ENCODE measurements at places on chromosomes 13 and 19. TPM values are rescaled to one million over a fixed set of nuclear protein-coding genes. Genes with fewer than 3 reads are reported as not detected.

The FGF22 gene
- total RNA-seq: 0.22 TPM

The ZNF541 gene
- total RNA-seq: 0.87 TPM

The PDX1 gene
- total RNA-seq: not detected

The CTXN1 gene
- 0.96 TPM for total RNA-seq

The PARP4 gene
- total RNA-seq: 42.3 TPM

The FAAP24 gene
- 0.84 TPM for total RNA-seq

The NR2F6 gene
- total RNA-seq: 42.8 TPM

The TPTE2 gene
- 0.19 TPM for total RNA-seq

The SETDB2 gene
- 8.1 TPM for total RNA-seq

The FGF9 gene
- 0.80 TPM for total RNA-seq

The LINGO3 gene
- not detected for total RNA-seq

The EHD2 gene
- total RNA-seq: 327 TPM

The ANKRD24 gene
- total RNA-seq: 1.4 TPM

The NTN5 gene
- 0.51 TPM for total RNA-seq

The PCSK4 gene
- total RNA-seq: 0.96 TPM

The TMEM238 gene
- total RNA-seq: 0.90 TPM

The RASGRP4 gene
- total RNA-seq: 8.4 TPM

The GGACT gene
- total RNA-seq: 3.9 TPM

The ZNF571 gene
- 5.4 TPM for total RNA-seq

The CLEC11A gene
- total RNA-seq: 13.2 TPM
